Muscle of back (tissue), 13 donors: ENCODE measurements at places on chromosomes 7 and 10. TPM values are rescaled to one million over a fixed set of nuclear protein-coding genes. Genes with fewer than 3 reads are reported as not detected.

The AS3MT gene
- polyA plus RNA-seq, result 6.6 TPM

The PDE6C gene
- polyA plus RNA-seq, result 0.22 TPM

- no peak for DNase-seq
Measured at GRCh38 chr10:28459453-28460144, 73.3 kb upstream of the WAC start.

GRCh38 chr7:3043544-3044371 is at the start of gene CARD11:
TSS of gene CARD11 (minus strand) at chr7:3043867. CDS start at chr7:2958506, 85,361 bp downstream.
- no peak for DNase-seq

The CHST3 gene
- polyA plus RNA-seq, result 14.2 TPM

DNA sequence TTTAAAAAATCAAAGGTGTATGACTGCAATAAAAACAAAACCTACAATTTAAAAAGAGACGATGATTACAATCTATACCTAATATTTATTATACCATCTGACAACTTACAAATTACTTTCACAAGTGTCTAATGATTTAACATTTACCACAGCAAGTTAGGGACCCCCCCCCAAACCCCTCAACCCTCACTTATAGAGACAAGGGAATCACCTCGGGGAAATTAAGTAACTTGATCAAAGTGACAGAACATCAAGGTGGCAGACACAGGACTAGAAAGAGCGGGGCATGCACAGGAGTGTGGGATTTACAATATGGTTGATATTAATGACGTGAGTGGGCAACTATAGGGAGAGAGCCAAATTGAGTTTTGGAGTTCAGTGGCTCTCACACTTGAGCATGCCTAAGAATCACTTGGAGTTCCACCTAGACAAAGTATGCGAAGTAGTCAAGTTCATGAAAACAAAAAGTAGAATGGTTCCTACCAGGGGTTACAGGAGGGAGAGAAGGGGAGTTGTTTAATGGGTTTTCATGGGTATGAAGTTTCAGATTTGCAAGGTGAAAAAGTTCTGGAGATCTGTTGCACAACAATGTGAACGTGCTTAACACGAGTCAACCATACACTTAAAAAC is 43.4 kb downstream of the SGMS1 start:
- no peak for DNase-seq

GRCh38 chr10:98303569-98303968 is 35.6 kb upstream of the LOXL4 start:
- DNase-seq, result no peak

The FAM25C gene
- polyA plus RNA-seq, result not detected

- peak; percentile 61 for DNase-seq
Measured at GRCh38 chr7:75638594-75639070, 100.1 kb downstream of the HIP1 start.

- DNase-seq, result no peak
Measured at GRCh38 chr10:95500649-95501048, 60.5 kb downstream of the SORBS1 start.

The CTAGE4 gene
- polyA plus RNA-seq, result 0.59 TPM

The ZNF32 gene
- 54.6 TPM for polyA plus RNA-seq

DNA sequence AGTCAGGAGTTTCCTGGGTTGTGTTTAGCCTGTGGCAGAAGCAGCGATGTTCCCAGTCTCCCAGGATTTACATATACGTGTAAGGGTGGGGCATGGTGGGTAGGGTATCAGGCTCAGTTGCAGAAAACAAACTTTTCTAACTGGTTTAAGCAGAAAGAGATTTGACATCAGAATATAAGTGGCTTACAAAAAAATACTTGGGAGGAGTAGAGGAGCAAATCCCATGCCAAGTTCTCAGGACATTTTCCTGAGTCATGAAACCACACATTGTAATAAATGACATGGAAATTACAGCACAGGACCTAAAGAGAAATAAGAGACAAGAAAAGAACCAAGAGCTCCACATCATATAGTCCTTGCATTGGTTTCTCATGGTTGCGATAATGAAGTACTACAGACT is 26.2 kb upstream of the FRMD4A start:
- no peak for DNase-seq

The HOXA5 gene
- polyA plus RNA-seq, result 7.9 TPM

The CUBN gene
- 4.3 TPM for polyA plus RNA-seq

DNA sequence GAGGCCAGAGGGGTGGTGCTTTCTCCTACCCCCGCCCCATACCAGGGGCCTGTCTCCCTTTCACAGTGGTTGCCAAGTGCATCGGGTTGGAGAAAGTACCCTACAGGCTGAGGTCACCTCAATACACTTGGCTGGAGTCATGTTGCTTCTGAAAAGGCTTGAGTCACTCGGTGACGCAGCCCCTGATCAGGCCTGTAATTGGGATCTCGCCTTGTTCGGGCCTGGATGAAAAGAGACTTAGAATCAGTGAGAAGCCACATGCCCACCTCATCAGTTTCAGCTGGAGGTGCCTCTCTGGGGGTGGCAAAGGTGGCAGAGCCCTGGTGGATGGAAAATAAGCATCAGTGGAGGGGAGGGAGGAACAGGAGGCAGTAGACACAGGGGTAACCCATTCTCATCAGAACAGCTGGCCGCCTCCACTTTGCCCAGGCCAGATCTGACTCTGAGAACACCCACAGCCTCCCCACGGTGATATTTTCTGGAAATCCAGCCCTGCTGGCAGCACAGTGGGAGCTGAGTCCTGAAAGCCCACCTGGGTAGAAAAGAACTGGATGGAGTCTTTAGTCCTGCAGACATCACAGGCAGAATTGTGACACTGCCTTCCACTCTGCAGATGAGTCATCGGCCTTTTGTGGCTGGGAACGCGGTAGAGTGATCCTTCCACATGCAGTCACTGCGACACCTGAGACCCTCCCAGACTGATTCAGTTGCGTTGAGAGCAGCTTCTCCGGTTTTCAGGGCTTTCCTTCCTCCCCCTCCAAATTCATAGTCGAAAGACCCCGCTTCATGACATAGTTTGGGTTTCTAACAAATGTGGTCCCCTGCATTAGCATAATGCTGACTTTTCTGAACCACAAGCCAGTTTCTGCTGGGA is 108.0 kb downstream of the GRK5 start:
- no peak for DNase-seq
